ENCODE measurements at places on chromosomes 4 and X.

DNA sequence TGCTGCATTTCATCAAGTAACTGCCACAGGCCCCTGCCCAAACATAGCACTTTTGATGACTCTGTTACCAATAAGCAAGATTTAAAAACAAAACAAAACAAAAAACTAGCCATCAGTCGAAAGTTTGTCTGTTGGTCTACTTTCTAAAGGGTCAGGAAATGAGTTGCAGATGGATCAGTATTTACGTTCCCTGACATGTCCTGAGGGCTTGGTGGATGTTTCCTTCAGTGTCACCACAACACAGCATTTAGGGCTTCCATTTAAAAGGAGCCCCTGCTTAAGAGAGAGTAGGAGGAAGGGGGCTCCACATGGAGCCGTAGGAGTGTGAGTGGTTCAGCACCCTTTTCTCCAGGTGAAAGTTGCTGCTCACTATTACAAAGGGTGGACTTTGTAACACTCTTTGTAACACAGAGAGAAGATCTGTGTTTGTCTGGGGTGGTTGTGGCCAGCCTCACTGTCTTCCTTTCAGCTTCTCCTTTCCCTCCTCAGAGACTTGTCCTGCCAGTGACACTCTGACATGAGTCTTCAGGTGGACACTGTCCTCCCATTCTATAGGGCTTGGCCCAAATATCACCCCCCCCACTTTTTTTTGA lies 167.5 kb upstream of the PDE5A start:
- DNase-seq = no peak

DNA sequence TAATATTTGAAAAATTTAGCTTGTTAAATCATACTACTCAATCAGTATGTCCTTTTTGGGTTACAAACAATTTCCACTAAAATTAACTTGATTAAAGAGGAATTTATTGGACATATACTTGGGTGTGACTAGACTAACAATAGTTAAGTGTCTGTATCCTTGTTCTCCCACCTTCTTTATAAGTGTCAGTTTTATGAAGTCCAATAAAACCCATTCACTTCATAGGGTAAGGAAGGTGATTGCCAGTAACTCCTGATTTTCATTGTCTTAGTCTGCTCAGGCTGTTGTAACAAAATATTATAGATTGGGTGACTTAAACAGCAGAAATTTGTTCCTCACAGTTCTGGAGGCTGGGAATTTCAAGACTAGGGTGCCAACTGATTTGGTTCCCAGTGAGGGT lies 800.0 kb downstream of the PDHA2 start:
- no peak for DNase-seq

GRCh38 chrX:15873566-15873965 lies 19.0 kb upstream of the AP1S2 start:
- DNase-seq = no peak

DNA sequence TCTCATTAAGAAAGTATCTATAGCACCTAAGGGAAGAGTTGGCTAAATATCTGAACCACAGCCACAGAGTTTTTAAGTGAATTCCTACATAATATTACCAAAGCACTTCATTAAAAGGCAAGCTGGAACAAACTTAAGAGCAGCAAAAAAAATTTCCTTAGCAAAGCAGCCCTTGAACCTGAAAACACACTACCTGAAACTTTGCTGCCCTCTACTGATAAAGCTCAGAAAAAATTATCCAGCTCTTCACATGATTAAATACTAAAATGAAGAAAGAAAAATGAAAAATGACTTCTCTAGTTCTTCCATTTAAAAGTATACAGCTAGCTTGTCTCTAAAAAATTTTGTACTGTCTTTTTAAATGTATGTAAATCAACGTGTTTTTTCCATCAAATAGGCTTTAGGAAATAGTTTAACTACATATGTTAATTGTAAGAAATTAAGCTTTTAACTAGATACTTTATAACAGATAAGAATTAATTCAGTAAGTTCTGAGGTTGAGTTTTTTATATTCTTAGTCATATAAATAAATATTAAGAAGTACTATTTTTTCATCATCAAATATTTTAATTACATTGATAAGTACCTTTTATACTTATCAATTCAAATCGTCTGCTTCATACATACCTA lies 156.1 kb downstream of the STPG2 start:
- DNase-seq = no peak

- no peak for DNase-seq
Observed at GRCh38 chrX:13110433-13111324, 66.3 kb upstream of the FAM9C start.

- DNase-seq = no peak
Observed at GRCh38 chr4:119932277-119932676, 134.4 kb downstream of the MAD2L1 start.

GRCh38 chr4:999882-1000425 lies 6.8 kb upstream of the SLC26A1 start:
- no peak for DNase-seq

GRCh38 chrX:20053537-20053936 lies 62.7 kb upstream of the BCLAF3 start:
- no peak for DNase-seq

DNA sequence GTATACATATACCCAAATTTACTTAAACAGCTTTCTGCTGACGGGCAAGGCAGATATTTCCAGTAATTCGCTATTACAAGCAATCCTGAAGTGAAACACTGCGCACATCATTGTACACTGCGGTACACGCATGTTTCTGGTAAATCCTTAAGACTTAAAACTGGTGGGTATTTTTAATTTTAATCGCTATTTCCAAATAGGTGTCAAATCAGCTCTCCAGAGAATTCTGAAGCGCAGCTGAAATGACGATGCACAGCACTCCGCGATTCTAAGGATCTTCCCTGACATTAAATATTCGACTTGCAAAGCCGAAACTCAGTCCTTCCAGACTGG lies 361 bp downstream of the TMEM128 start:
- no peak for DNase-seq

- no peak for DNase-seq
Observed at GRCh38 chr4:13102092-13102742, 381.9 kb downstream of the RAB28 start.

GRCh38 chr4:174119051-174119450 lies 164.4 kb downstream of the FBXO8 start:
- no peak for DNase-seq

DNA sequence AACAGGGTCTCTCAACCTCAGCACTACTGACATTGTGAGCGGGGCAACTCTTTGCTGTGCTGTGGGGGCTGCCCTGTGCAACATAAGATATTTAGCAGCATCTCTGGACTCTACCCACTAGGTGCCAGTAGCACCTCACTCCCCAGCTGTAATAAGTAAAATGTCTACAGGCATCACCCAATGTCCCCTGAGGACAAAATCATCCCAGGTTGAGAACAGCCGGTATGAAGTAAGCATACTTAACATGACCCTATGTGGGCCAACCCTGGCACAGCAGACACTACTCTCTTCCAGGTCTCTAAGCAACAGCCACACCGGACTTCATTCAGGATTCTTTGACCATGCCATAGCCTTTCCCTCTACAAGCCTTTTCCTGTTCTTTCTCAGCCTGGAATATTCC lies 10.5 kb upstream of the MGST2 start:
- DNase-seq = no peak

GRCh38 chr4:53512608-53513007 lies 78.7 kb downstream of the LNX1 start:
- no peak for DNase-seq

DNA sequence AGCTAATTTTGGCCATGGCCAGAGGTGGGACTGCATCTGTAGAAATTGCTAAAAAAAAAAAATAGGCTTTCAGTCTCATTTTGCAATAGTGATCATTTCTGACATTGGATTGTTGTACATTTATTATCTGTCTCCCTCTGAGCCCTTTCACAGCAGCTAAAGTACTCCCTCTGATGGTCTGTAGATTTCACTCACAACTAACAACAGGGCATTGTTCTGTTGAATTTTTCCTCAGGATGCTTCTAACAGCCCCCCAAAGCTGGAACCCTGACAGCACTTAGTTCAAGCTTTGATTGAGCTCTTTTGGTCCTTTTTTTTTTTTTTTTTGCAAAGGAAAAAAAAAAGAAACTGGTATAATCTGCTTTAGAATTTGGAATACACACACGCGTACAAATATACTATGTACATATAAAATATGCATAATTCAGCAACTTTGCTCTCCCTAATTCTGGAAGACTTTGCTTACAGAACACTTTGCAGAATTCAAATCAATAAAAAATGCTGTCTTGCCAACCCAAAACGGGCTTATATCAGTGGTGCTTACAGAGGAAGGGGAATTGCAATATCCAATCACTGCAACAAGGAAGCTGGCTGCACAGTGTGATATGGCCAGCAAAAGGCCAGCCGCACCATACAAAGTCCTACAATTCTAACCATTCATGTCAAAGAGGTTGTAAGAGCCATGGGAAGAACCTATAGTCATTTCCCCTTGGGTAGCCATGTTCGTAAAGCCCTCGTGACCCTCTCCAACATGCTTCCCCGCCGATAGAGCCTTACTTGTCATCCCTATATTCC lies 406.4 kb downstream of the SMARCA1 start:
- DNase-seq = no peak

DNA sequence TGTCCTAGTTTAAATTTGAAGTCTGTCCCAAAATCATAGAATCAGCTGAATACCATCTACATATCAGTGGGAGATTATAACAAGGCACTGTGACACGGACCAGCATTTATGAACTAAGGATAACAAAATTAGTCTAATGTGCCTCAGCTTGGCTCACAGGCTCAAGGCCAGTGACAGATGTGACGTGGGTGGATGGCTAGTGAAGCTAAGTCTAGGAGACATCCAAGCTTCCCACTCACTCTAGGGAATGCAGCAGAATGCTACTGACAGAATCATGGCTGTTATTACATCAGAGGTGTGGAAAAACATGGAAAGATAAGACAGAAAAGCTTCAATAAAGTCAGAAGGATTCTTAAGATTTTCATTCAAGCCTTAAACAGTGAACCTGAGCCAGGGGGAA lies 329.9 kb downstream of the NAF1 start:
- no peak for DNase-seq

GRCh38 chr4:24921491-24921890 lies 8.6 kb upstream of the CCDC149 start:
- DNase-seq = no peak

- DNase-seq = no peak
Observed at GRCh38 chrX:136585262-136585661, 53.2 kb downstream of the VGLL1 start.

GRCh38 chr4:76515975-76516843 lies 81.2 kb downstream of the SHROOM3 start:
- no peak for DNase-seq

DNA sequence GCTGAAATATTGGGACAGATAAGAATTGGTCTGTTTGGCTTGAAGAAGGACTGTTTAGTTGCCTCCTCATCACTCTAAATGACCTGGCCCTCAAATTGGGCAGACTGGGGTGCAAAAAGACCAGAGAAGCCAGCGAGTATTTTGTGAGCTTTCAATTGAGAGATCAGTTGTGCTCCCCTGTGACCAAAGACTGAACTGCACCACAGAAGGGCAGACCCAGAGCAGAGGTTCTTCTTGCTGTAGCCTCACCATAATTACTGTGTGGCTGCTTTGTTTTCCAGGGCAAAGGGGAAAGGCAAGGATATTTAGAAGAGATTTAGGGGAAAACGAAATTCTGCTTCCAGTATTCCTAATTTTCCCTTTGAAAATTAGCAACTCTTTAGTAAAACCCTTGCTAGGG lies 104.0 kb upstream of the MBNL3 start:
- DNase-seq = no peak

- no peak for DNase-seq
Observed at GRCh38 chr4:48635980-48636379, 144.1 kb downstream of the FRYL start.
